ENCODE measurements at places on chromosomes 5 and 9.

DNA sequence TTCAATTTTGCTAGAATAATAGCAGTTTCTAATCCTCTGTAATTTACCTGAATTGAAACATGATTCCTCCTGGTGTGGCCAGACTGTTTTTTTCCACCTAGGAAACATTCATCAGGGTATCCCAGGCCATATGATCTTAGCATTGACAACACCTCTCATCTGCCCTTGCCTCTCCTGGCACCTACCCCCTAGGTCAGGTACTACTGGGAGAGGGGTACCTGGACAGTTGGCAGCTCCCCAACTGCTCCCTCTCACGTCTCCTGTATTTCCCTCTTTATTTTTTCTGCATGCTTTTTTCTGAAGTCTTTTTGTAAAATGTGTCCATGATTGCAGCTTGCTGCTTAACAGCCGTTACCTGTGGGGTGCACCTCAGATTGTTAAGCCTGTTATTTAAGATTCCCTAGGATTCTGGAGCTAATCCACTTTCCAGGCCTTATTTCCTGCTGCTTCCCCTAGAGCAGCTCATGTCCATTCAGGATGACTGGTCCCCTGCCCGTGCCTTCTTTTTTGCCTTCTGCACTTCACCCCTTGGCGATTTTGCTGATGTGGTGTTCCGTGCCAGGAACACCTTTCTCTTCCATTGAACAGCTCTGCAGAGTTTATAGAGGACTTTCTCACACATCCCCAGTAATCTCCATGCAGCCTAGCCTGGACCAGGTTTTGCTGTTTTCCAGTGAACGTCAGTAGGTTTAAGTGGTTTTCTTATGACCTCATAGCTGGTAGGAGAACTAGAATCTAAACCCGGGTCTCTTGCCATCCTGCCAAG, 33.6 kb downstream of the SNX30 start:
- DNase-seq, result no peak

- no peak for DNase-seq
These were observed 22.9 kb upstream of the SYK start for GRCh38 chr9:90778746-90779145.

DNA sequence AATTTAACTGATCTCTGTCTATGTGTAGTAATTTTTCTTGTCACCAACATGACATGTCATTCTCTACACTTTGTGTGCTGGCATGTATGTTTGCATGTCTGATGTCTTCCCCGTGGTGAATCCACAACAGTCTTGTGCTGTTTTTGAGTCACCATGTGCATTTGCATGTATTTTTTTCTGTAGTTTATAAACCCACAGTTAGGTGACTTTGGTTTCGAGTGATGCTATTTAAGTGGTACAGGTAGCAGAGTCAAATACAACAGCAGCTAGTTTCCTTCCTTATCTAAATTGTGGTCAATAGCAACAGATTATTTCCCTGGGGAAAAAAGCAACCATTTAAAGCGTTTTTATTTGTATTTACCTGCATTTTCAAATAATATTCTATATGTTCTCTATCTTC, 89.9 kb upstream of the FSD1L start:
- DNase-seq, result no peak

DNA sequence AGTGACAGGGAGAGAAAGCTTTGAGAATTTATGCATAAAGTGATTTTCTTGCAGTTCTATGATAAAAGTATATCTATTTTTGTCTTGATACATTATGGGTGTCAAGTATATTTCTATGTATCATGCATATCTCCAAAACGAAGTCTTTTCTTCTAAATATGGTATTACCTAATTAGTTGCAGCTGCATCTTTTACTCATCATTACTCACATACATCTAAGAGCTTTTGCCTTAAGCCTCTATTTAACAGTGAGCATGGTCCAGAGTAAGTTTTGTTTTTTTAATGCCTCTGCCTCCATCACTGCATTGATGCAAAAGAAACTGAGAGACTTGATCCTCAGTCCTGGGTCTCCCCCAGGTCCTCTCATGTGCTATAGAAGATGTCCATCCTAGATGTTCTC, 40.0 kb upstream of the SMC5 start:
- DNase-seq, result no peak

GRCh38 chr5:67200809-67201562, 4.4 kb upstream of the CD180 start:
- DNase-seq, result no peak

GRCh38 chr9:72362680-72363139, 2.3 kb downstream of the ZFAND5 start:
- no peak for DNase-seq

GRCh38 chr5:125505115-125505514, 758.7 kb upstream of the ZNF608 start:
- no peak for DNase-seq

GRCh38 chr9:137647096-137647714, 28.4 kb downstream of the EHMT1 start:
- DNase-seq, result no peak

GRCh38 chr9:134193912-134194535, 29.7 kb upstream of the RNU6ATAC start:
- no peak for DNase-seq

DNA sequence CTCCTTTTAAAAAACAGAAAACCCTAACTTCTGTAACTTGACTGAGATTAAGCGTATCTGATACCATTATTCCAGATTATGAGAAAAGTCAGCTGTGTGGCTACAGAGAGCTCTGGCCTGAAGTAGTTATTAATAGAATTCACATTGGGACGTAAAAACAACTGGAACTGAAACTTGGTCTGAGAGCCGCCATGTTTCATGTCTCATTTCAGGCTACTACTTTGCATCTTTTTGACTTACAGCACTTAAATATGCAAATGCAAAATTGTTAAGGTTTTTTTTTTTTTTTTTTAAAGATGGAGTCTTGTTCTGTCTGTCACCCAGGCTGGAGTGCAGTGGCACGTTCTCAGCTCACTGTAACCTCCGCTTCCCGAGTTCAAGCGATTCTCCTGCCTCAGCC, 25.2 kb downstream of the MAP3K1 start:
- no peak for DNase-seq

GRCh38 chr9:120636194-120636957, 56.4 kb upstream of the CDK5RAP2 start:
- DNase-seq, result no peak

DNA sequence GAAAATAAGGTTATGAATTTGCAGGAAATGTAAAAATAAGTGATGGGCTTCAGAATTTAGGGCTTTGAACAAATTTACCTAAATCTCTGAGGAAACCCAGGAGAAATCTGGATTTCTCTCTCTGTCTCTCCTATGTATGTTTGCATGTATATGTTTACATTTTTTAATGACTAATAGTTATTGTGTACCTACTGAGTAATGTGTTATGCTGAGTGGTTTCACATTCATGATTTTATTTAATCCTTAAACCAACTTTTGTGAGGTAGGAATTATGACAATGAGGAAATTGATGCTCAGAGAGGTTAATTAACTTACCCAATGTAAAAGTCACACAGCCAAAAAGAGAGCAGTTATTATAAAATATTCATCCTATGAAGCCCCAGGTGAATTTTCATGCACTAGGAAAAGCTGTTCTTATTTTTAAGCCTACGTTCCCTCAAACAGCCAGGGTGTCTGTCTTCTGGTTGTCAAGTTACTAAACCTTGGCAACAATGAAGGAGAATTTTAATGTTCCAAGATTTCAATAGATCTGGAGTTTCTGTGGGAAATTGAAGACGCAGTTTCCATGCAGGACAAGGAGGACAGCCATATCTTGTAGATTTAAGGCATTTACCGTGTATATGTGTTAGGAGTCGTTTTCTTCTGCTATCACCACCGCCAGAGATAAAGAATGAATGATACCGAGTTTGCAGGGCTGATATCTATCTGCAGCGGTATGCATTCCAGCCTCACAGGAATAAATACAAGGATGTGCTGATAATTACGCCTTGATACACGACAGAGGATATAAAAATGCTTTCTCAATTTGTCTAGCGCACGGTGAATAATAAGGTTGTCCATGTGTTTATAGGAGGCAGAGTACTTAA, 484.8 kb downstream of the ZSWIM6 start:
- no peak for DNase-seq

DNA sequence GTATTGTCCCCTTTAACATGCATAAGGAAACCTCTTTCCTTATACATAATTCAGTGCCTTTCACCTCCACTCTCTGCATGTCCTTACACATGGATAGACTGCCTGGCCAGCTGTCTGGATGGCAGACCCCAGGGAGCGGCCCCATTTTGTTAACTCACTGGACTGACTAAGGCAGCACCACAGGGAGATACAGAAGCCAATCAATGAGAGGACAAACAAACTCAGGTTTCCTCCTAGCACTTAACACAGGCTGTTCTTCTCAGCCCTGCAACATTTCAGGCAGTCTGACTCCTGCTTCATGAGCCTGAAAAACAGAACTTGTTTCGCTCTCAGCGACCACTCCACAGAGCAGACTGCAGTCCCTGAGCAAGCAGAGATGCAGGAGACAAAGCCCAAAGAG, 135.4 kb upstream of the RASEF start:
- DNase-seq, result no peak

GRCh38 chr9:101038488-101038887, 10.0 kb downstream of the PLPPR1 start:
- DNase-seq, result no peak

GRCh38 chr5:141672841-141673813, 8.9 kb downstream of the ARAP3 start:
- DNase-seq, result no peak

DNA sequence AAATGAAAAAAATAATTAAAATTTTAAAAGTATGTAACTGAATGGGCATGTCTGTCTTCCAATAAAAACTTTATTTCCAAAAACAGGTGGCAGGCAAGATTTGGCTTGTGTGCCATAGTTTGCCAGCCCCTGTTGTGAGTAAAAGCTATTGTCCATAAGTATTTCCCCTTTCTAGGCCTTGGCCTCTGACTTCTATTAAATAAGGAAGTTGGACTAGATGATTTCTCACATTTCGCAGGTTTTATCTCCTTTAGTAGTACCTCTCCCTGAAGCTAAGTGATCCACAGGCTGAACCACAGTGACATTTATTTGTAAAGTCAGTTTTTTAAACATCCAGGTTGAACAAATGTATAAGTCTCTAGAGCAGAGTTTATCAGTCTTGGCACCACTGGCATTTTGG, 41.3 kb downstream of the RECK start:
- DNase-seq, result no peak

- DNase-seq, result no peak
These were observed 30.8 kb upstream of the UNC5A start for GRCh38 chr5:176779537-176779936.

DNA sequence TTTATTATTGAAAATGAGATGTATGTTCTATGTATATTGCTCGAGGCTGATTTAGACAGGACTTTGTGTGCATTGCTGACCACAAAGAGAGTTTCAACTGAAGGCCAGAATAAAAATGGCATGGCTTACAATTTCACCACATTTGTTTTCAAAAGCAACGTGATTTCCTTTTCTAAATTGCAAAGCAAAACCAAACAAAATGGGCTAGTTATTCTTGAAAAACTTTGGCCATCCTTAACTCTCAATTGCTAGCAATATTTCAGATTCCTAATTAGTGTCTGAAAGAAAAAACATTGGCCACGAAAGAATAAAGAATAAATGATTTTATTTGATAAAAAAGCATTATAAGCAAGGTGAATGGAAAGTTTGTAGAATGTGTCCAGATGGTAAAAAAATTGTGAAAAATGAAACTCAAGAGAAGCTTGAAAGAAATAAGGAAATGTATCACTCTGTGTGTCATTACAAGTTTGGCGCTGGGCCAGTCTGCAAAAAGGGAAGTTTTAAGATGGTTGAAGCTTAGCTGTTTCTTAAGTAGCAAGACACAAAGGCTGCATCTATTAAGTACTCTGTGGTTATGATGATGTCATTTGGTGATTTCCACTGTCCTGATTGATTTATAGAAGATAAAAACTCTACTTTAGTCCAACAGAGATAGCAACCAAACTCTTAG, 89.2 kb upstream of the PRLR start:
- no peak for DNase-seq

- DNase-seq, result no peak
These were observed 1.2 kb upstream of the ZNF510 start for GRCh38 chr9:96779089-96779488.

- no peak for DNase-seq
These were observed 93.6 kb upstream of the TLE4 start for GRCh38 chr9:79477955-79478771.

DNA sequence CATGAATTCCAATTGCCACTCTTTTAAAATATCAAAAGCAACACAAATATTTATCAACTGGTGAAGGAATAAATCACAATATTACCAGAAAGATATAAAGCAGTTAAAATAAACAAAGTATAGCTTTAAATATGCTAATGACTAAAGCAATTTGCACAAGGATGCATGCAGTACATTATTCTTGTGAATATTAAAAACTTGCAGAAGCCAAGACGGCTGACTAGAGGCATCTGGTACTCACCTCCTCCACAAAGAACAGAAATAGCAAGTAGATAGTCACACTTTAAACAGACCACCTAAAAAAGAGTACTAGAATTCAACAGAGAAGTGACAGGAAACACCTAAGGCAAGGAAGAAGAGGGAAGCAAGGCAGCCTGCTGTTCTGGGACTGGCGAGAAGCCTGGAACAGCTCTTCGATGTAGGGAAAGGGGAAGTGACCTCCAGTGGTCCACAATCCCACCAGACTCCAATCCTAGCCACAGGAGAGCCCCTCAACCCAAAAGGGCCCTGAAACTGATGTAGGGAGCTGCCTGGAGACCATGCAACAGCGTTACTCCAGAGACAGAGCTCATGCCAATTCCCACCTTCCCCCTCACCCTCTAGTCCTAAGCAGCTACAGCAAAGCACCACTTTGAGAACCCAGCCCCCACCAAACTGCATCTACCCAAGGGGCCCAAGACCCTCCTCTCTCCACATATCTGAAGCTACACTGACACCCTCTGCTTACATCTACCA, 86.3 kb downstream of the LPAR1 start:
- DNase-seq, result no peak

GRCh38 chr5:1402611-1403255, 42.5 kb downstream of the SLC6A3 start:
- DNase-seq, result no peak

DNA sequence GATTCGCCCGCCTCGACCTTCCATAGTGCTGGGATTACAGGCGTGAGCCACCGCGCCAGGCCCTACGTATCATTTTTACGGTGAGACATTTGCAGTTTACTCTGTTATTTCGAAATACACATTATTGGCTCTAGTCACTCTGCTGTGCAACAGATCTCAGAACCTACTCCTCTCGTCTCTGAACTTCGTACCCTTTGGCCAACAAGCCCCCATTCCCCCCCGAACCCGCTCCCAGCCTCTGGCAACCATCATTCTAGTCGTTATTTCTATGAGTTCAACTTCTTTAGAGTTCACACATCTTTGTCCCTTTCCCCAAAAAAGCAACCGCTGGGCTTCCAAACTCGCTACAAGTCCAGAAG, 735 bp downstream of the PTGR1 start:
- no peak for DNase-seq

DNA sequence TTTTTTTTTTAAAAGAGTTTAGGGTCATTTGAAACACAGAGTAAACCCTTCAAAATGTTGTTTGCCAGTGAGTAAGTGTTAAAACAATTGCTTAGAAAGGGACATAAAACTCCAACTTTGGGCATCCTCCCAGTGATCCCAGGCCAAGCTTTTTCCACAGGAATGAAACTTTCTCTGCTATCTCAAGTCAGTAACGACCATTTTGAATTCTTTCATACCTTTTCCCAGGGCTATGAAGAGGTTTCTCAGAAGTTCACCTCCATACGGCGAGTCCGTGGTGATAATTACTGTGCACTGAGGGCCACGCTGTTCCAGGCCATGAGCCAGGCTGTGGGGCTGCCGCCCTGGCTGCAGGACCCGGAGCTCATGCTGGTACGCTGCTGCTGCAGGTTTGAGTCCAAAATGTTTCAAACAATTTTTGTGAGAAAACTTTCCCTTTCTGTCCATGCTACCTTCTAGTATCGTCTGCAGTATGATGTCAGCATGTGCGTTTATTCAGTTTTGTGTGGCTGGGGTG, 16.8 kb downstream of the OTULIN start:
- no peak for DNase-seq

GRCh38 chr5:96226941-96227552, 206.0 kb downstream of the PCSK1 start:
- DNase-seq, result no peak
